ENCODE measurements at places on chromosomes 12 and 14.
A peak's percentile ranks its signal among the peaks of the same experiment; 100 is the strongest.

GRCh38 chr12:7221486-7221885, 32.0 kb downstream of the PEX5 start:
- DNase-seq: no peak

DNA sequence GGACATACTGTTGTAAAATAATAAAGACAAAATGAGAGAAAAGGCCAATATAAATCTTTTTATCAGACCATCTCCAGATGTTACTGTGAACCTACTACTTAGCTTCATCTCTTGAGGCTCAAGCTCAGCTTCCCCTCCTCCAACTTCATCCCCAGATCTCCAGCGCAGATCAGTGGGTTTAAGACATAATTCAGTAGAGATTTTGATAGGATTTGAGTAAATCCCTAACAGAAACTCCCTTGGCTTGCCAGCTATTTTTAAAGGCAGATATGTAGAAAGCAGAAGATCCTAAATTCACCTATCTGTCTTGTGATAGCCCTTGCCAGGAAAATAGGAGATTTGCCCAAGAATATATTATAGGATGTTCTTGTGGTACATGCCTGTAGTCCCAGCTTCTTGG, 236.7 kb downstream of the FBXL14 start:
- no peak for DNase-seq

DNA sequence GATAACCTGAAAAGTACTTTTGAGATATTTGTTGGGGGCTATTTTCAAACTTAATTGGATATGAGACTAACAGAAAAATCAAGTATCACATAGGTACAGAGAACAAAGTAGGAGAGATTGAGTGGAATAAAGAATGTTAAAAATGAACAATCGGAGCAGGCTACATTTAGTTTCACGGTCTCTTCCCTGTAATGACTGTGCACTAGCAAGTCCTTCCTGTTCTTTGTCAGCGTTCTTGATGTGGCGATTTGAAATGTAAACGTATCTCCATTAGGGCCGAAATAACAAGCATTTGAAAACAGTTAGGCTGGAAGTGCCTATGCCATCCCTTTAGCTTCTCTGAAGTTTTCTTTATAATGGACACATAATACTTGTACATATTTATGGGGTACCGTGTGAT, 31.0 kb downstream of the SLC25A29 start:
- no peak for DNase-seq

- DNase-seq: no peak
These were observed 181.5 kb upstream of the SFSWAP start for GRCh38 chr12:131529196-131530040.

DNA sequence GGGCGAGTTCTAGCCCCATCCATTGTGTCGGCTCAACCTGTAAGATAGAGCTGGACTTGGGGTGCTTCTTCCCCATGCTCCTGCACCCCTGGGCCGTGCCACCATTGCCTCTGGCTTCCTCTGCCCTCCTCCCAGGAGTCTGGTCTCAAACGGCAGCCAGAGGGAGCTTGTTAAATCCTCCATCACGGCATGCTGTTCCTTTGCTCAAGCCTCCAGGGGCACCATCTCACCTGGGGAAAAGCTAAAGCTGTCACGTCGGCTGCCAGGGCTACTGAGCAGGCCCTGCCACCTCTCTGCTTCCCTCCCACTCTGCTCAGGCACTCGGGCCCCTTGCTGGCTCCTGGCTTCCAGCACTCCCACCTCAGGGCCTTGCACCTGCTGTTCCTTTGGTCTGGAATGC, 140.4 kb downstream of the RBM19 start:
- no peak for DNase-seq

DNA sequence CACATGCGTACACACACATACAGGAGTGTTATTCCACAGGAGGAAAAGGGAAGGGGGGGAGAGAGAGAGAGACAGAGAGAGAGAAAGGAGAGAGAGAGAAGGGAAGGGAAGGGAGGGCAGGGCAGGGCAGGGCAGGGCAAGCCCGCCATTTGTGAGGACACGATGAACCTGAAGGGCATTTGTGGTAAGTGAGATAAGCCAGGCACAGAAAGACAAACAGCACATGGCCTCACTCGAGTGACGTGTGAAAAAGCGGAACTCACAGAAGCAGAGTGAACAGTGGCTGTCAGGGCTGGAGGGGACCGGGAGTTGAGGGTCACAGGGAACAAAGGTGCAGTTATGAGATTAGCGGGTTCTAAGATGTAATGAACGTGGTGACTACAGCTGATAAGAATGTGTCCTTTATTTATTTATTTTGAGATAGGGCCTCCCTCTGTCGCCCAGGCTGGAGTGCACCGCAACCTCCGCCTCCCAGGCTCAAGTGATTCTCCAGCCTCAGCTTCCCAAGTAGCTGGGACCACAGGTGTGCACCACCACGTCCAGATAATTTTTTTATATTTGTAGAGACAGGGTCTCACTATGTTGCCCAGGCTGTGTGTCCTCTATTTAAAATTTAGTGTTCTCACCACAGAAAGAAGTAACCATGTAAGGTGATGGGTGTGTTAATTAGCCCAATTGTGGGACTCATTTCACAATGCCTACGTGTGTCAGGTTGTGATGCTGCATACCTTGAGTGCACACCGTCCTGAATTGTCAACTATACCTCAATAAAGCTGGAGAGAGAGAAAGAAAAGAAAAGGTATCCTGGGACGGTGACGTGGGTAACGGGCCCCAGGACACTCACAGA, 18.7 kb upstream of the FBRSL1 start:
- DNase-seq: peak; percentile 12

- DNase-seq: no peak
These were observed 111.2 kb downstream of the KICS2 start for GRCh38 chr12:64110864-64111263.

DNA sequence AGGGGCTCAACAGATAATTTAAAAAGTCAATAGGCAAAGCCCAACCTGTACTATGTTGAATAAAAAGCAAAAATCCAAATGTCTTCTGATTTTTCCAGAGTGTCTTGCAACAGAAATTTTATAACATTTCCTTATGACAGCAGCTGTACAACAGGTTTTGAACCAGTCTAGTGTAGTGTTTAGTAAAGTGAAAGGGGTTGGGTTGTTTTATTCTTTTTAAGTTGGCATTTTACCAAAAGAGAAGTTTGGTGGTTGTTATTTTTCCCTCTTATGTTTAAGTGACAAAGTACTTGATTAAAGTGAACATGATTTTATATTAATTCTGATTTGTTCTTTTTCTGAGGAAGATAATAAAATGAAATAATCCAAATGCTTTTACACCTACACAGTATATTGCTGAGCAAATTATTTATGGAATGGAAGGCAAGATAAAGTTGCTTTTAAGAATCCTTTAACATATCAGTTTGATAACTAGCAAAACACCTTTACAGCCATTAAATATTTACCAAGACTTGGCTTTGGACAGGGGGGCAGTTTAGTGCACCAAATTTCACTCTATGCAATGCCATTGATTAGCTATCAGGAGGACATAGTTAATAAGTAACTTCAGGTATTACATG, 128.9 kb downstream of the FOXA1 start:
- no peak for DNase-seq

GRCh38 chr14:90587918-90588317, 191.1 kb downstream of the CALM1 start:
- DNase-seq: no peak

- DNase-seq: no peak
These were observed 41.9 kb upstream of the POC1B start for GRCh38 chr12:89567691-89568239.

Data from chondrocyte (in vitro differentiated cells).